ENCODE measurements at places on chromosomes 1 and 21.

GRCh38 chr1:17470021-17470799 lies 30.7 kb upstream of the RCC2 start:
- no peak for DNase-seq

GRCh38 chr1:48495911-48496310 lies 23.9 kb upstream of the SPATA6 start:
- DNase-seq = no peak

- DNase-seq = no peak
Observed at GRCh38 chr1:186834399-186834958, 5.7 kb downstream of the PLA2G4A start.

DNA sequence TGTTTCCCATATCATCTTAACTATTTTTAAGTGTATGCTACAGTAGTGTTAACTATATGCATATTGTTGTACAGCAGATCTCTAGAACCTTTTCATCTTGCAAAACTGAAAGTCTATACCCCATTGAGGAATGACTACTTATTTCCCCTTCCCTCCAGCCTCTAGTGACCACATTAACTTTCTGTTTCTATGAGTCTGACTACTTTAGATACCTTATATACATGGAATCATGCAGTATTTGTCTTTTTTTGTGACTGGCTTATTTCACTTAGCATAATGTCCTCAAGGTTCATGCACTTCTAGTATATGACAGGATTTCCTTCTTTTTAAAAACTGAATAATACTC lies 96.5 kb upstream of the BTG3 start:
- DNase-seq = no peak

GRCh38 chr1:200610846-200611245 lies 9.7 kb downstream of the KIF14 start:
- no peak for DNase-seq

DNA sequence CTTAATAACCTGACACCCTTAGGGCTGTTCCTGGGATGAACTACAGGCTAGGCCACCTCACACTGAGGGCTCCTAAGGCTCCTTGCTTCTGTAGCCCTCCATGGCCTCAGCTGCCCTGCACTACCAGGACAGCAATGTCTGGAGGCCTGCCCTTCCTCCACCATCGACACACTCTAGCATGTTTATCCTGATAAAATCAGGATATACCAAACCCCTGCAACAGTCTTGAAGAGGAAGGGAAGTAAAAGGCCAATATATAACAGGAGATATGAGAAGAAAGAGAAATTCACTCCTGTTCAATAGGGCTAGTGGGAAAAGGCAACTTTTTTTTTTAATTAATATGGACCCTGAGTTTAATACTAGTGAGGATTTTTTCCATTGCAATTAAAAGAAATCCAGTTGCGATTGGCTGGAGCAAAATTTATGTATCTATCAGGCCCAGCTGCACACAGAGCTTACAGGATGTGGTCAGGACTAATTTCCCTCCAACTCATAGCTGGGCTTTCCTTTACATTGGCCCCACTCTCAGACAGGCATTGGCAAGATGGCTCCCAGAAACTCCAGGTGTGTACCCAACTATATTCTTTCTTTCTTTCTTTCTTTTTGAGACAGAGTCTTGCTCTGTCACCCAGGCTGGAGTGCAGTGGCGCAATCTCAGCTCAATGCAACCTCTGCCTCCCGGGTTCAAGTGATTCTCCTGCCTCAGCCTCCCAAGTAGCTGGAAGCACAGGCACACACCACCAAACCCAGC lies 13.5 kb upstream of the ATP2B4 start:
- no peak for DNase-seq

GRCh38 chr21:15667010-15667409 lies 62.8 kb upstream of the USP25 start:
- DNase-seq = no peak

DNA sequence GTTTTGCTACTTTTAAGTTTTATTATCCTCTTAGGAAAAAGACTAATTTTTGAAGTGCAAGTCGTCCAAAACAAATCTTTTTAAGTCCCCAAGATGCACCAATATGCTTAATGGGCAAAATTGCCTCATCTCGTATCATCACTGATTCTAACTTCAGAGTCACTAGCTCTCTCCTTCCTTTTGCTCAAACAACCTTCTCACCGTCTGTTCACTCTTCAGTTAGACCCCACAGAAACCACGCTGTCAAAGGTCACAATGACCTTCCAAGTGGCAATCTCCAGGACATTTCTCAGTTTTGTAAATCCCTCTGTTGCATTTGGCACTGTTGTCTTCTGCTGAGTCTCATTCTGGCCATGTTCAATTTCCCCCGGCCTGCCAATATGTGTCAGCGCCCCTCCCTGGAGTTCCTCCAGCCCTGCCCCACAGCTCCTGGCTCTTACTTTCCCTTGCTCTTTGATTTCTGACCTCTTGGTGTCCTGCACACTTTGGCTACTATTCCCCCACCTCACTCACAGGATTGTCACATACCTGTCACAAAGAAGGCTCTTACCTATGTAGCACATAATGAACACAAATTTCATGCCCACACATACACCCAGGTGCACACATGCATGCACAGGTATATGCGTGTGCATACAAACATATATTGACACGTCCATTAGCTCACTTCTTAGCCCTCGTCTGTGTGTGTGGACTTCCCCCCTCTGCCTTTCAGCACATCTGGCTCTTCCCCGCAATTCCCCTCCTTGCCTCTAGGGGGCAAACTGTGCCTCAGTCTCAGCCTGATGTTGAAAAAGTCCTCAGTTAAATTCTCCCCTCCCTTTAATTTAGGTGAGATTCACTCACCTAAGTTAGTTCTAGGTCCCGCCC lies 354.0 kb upstream of the DUSP10 start:
- no peak for DNase-seq

- DNase-seq = no peak
Observed at GRCh38 chr21:25734654-25734903, 125 bp downstream of the ATP5PF start.

DNA sequence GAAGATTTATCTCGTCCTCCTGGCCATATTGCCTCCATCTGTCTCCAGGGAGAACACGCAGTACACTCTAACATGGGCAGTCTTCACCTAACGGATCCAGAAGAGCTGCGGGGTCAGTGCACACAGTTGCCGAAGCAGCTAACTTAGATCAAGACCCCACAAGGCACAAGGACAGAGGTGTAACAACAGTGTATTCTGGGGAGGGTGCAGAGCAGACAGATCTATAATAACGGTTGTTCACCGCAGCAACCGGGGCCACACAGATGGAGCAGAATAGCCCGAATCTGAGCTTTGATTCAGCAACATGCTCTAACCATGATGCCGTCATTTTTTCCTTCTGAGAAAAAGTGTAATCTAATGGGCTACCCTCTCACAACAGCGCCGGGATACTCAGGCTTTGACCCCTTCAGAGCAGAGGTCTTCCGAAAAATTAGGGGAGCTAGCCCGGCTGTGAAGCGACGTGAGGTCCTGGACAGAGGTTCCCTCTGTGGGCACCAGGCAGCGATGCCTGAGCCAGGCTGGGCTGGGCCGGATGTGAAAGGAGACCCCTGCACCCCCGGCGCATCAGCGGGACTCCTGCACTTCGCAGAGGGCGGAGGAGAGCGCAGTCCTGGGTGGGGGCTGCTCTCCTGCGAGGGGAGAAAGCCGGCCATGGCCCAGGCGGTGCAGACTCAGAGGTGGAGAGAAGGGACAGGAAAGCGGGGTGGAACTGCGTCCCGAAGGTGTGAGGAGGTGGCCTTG lies 57.5 kb downstream of the BCL9 start:
- no peak for DNase-seq

DNA sequence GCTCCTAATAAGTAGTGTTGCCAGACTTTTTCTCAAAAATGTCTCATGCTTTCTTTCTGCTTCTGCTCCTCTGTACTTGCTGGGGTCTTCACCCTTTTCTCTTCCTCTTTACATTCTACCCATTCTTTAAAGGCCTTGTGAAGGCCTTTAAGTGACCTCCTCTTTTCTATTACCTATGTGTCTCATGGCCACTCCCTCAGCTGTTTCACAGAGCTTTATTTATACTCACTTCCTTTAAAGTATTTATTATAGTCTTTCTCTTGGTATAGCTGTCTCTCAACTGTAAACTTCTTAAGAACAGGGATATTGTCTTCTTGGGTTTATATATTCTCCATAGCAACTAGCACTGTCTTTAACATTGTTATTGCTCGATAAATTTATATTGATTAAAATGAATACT lies 792 bp downstream of the GOLPH3L start:
- DNase-seq = no peak

DNA sequence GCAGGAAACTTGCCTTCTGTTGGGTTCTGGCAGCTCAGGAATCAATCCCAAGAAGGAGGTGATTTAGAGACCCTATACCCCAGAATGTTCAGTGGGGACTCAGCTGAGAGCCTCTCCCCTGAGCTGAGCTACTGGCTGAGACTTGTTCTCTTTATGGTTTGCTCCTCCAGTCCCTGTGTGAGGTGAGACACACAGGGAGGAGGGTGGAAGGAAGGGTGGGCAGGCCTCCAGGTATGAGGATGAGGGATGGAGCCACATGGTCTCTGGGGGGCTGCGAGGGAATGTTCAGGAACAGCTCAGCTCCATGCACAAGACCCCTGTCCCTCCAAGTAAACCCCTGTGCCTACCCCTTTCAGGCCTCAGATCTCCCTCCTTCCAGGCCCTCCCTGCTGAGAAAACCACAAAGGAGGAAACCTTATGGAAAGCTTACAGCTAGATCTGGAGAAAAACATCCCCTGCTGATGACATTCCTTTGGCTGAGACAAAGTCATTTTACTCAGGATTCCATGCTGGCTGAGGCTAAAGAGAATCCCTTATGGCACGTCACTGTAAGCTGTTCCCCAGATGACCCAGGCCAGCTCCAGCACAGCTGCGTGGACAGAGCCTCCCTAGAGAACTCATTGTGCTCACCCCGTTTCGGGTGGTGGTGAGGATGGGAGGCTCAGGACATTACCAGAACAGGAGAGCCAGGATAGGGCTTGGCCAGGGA lies 91.5 kb upstream of the IPO9 start:
- DNase-seq = peak; percentile 96

GRCh38 chr1:222540598-222540995 lies 7.3 kb downstream of the HHIPL2 start:
- DNase-seq = no peak

DNA sequence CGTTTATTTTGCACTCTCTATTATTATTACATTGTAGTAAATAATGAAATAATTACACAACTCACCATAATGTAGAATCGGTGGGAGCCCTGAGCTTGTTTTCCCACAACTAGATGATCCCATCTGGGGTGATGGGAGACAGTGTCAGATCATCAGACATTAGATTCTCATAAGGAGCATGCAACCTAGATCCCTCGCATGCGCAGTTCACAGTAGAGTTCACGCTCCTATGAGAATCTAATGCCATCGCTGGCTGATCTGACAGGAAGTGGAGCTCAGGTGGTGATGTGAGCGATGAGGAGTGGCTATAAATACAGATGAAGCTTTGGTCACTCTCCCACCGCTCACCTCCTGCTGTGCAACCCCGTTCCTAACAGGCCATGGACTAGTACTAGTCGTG lies 112.1 kb downstream of the ROR1 start:
- no peak for DNase-seq

DNA sequence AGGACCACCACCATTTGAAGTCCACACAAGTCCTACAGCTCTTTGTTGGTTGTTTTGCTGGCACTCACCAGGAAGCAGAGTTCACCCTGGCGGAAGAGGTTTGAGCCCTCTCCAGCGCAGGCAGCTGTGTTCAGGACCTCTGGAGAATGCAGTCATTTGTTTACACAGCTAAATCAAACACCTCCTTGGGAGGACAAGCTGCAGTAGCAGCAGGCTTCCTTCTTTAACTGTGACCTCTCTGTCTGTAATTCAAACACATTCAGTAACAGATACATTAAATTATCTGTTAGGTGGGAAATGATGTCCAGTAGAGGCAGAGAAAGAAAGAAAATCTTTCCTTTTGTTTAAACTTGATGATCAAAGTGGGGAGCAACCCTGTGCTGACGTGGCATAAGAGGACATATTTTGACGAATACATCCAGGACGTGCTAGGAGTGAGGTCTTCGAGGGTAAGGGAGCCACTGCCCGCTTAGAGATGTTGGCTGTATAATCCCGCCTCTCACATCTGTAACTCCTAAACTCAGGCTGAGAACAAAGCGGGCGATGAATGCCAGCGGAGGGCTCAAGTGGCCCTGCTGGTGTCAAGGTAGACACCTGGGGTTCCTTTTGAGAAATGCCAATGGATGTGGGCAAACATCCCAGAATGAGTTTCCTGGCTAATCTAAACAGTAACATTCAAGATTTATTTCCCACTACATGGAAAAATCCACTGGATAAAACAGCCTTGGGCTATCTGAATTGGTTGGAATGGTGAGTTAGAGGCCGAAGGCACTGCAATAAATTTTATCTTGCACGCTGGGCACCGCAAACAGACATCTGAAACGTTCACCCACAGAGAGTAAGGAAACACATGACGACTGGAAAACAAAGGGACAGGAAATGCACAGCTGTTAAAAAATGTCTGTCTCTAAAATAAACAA lies 51.7 kb downstream of the ABCA4 start:
- peak; percentile 89 for DNase-seq

- no peak for DNase-seq
Observed at GRCh38 chr21:29196670-29197191, 66.3 kb downstream of the MAP3K7CL start.

DNA sequence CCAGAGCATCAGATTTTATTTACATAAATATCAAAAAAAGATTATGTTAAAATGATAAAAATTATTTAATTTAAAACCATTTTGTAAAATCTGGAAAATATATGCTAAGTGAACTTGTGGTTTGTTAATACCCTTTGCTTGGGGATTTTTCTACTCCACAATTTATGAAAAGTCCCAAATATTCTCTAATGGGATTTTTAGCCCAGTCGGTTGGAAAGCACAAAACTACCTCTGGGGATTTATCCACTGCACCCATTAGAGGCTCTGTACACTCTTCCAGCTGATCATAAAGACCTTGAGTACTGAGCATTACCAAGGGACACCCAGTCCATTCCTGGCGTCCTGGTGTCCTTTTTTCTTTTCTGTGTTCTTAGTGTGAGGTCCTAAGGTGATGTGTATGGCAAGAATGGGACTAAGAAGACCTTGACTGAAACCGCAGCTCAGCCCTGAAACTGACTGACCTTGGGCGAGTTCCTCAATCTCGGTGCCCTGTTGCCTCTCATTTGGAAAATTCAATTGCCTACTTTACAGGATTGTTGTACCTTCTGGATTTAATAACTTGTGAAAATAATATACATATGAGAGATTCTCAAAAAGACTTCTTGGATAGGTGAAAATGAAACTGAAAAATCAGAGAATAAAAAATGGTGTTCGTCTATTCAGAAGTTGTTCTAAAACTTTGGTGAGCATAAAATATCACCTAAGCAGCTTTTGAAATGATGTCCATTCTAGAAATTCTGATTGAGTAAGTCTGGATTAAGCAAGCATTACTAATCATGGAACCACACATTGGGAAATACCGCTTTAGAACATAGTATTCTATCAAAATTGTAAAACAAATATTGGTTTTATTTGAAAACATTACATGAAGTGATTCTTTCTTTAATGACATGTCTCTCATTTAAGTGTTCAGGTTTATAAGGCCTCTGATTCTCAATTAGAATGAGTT lies 21.5 kb upstream of the SAMSN1 start:
- no peak for DNase-seq

GRCh38 chr1:192158181-192158580 lies at the start of gene RGS18:
Gene RGS18, plus strand, starts transcription at chr1:192158462. Its CDS starts 176 bp downstream, at chr1:192158638.
- no peak for DNase-seq

Data from brain pericyte (primary cell).